ENCODE measurements at places on chromosomes 12 and 14. TPM values are rescaled to one million over a fixed set of nuclear protein-coding genes. Genes with fewer than 3 reads are reported as not detected.

- no peak for DNase-seq
These were observed 211.9 kb upstream of the LHX5 start for GRCh38 chr12:113683574-113683973.

- no peak for DNase-seq
These were observed 101.8 kb upstream of the DIO3 start for GRCh38 chr14:101459551-101459900.

Gene NTN4
- total RNA-seq: 17.4 TPM

GRCh38 chr14:105168496-105168978 lies at the start of gene JAG2:
Gene JAG2 (minus strand): TSS chr14:105168776. CDS start chr14:105168420, 356 bp downstream.
- DNase-seq: no peak

Gene FSCB
- not detected for total RNA-seq

DNA sequence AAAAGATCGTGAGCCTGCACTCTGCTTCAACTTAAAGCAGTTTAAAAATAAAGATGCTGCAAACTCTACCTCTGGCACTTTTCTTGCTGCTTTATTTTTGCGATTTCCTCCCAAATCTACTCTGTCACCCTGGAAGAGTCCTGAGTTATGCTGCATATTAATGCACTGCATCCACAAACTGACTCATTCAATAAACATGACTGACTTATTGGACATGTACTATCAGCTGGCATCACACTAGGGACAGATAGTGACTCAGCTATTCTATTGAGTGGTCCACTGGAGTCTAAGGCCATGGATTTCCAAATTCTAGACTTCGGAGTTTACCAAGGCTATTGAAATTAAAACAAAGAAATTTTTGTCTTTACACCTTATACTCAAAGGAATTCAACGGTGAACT lies 90.7 kb upstream of the PTPRR start:
- no peak for DNase-seq

GRCh38 chr12:50425589-50426258 lies 25.0 kb downstream of the LARP4 start:
- DNase-seq: no peak

Gene GZMB
- not detected for total RNA-seq

- DNase-seq: no peak
These were observed 5.7 kb downstream of the STXBP6 start for GRCh38 chr14:25044106-25044698.

Gene KCNC2
- 1.1 TPM for total RNA-seq

DNA sequence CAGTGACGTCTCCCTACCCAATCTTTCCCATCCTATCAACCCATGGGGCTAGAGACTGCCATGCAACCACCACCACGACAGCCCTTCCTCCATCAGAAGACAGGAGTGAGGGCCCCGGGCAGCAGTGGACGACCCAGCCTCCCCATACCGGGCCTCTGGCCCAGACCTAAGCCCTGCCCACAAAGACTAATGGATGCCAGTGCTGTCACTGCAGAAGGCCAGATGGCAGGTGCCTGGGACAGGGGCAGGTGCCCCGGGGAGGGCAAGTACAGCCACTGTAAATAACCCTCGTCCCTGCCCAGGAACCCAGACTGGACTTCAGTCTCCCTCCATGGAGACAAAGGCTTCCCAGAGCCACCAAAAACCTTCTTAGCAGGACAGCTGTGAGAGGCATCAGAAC lies 20.3 kb upstream of the HSPB8 start:
- no peak for DNase-seq

DNA sequence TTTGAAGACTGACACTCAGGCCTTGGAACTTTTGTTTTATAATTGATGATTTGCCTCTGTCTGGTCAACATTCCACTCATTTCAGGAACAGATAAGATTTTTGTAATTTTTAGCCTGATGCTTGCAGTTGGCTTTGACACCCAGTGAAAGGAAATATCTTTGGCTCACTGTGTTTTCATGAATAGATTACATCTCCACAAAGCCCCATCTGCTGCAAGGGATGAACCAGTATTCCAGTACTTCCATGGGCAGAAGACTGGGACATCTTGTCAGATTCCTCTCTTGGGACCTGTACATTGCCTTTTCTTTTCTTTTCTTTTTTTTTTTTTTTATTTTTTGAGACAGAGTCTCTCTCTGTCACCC lies 28.4 kb downstream of the GSG1 start:
- DNase-seq: no peak

DNA sequence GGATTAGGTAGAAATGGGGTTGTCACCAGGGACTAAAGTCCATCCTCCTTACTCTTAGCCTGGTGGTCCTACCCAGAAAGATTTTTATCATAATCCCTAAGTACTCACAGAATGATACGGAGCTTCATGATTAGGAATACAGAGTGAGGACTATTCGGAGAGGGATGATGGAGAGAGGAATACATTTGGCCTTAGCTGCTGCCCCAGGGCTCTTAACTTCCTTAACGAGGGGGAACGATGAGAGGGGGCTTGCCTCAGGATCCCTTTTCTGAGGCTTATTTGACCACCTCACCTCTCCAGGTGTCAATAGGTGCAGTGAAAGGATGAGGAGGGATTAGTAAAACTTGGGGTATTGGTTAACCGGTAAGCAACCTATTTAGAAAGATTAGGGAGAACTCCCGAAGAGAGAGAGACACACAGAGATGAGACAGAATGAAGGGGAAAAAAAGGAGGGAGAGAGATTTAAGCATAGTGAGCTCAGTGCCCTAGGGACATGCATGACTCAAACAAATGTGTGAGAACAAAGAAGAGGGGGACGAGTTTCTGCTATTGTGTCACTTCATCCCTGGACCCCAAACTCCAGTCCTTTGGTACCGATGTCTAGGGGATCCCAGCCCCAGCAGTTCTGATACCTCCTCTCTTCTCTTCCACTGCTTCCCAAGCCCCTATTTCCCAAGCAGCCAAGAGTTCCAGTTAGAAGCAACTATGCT lies 1.1 kb downstream of the NFE2 start:
- DNase-seq: no peak

DNA sequence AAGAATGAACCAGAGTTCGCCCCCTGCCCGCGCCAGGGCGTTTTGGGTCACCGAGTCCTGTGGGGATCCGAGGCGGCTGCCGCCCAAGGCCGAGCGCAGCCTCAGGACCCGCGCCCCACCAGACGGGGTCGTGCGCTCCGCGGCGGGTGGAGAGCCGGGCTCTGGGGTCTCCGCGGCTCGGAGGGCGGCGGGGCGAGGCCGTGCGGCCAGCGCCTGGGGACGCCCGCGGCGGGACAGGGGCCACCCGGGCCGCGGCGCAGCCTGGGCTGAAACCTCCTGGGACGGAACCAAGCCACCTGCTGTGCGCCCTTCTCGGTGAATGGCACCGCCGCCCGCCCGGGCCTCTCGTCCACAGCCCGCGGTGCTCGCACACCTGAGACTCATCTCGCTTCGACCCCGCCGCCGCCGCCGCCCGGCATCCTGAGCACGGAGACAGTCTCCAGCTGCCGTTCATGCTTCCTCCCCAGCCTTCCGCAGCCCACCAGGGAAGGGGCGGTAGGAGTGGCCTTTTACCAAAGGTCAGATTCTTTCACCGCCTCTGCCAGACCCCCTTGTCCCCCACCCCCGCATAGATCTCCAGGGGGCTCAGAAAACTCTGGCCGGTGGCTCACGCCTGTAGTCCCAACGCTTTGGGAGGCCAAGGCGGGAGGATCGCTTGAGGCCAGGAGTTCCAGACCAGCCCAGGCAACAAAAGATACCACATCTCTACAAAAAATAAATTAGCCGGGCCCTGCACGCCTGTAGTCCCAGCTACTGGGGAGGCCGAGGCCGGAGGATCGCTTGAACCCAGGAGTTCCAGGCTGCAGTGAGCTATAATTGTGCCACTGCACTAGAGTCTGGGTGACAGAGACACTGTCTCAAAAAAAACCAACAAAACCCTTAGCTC lies 901 bp downstream of the B3GNT4 start:
- no peak for DNase-seq

- DNase-seq: no peak
These were observed 19.3 kb upstream of the CCER1 start for GRCh38 chr12:90974286-90974685.

Gene PRB2
- not detected for total RNA-seq

- DNase-seq: no peak
These were observed 89.6 kb upstream of the PTPRR start for GRCh38 chr12:71010143-71010479.

Gene VEZT
- total RNA-seq: 82.8 TPM

- no peak for DNase-seq
These were observed 46.9 kb upstream of the CAND1 start for GRCh38 chr12:67222302-67222701.

Gene HCAR3
- 0.14 TPM for total RNA-seq

Gene LHX5
- not detected for total RNA-seq

GRCh38 chr14:35435177-35435576 lies 30.6 kb upstream of the NFKBIA start:
- DNase-seq: no peak

GRCh38 chr12:66751432-66752113 lies 72.7 kb upstream of the GRIP1 start:
- no peak for DNase-seq

Gene INSM2
- total RNA-seq: not detected

- DNase-seq: no peak
These were observed 199.8 kb upstream of the ARHGAP5 start for GRCh38 chr14:31877255-31877798.

- peak; percentile 98 for DNase-seq
These were observed at the start of gene MARS1 for GRCh38 chr12:57487597-57488401. Gene MARS1 (plus strand): TSS chr12:57488068. CDS start chr12:57488091, 23 bp downstream.

DNA sequence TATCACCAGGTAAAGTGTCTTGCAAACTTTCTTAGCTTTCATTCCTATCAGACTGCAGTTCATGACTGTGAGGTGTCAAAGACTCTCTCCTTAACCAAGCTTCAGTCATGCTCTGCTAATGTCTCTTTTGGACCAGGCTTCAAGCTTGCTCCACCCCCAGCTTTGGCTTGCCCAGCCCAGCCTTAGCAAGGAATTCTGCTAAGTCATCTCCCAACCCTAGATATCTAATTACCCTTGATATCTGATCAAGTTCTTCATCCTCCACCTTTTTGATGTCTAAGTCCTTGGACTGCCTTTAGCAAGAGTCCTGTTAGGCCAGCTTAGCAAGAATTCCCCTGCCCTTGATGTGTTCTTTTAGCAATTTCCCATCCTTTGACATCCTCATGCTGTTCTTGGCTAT lies 108.9 kb upstream of the FGD4 start:
- DNase-seq: no peak

Data from sigmoid colon (tissue), 7 donors.